Naive B cell (primary cell): ENCODE measurements at places on chromosomes 16 and 17.

DNA sequence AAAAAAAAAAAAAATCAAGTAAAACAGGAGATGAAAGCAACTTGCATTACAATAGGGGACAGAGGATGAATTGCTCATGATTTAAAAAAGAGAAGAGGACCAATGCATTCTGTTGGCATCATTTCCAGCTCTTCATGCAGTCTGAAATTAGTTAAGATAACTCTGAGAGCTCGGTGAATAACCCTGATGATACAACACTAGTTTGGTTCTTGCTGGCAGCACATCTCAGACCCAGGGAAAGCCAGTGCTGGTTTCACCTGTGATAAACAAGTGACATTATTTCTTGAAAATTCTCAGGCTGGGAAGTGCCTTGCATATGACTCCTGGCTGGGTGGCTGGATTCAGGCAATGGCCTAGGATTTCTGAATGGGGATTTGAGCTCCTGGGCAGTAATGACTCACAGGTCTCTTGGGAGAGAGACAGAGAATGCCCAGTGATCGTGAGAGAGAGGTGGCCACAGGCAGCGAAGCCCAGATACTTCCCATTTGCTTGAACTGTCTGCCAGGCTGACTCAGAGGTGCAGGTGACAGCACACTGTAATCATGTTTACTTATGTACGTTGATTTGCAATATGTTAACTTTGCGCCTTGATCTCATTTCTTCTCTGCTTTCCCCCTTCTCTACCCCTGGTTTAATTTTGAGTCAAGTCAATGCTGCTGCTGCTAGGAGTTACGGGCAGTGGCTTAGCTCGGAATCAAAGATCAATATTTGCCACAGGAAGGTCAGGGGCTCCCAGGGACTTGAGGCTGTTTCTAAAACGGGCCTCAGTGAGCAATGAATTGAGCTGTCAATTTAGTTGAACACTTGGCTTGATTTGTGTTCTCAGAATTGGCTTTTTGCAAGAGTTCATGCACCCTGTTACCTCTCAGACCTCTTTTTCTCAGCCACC, 27.1 kb downstream of the ARSG start:
- H3K27me3 ChIP-seq: peaks cover 18% of the 10 kb centered on the region
- peaks cover 21% of the 10 kb centered on the region for H3K4me1 ChIP-seq
- no peak overlapping the region for H3K4me3 ChIP-seq
- H3K36me3 ChIP-seq: peaks cover 20% of the 10 kb centered on the region
- H3K27ac ChIP-seq: peak overlapping the region; percentile 69

DNA sequence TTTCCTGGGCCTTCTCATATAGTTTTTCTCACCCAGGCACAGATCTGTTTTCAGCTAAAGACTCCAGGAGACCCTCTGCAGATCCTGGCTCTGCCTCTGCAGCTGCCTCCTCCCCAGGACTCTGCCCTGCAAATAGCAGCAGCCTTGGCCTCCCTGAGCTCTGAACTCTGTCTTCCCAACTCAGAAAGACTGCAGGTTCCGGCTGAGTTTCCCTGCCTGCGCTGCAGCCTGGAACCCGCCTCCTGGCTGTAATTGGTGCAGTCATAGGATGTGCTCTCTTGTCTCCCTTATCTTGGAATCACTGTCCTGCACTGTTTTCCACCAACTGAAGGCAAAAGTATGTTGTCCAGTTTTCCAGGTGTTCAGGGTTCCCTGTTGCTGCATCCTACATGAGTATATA, 14.3 kb upstream of the DNASE1 start:
- peaks cover 7% of the 10 kb centered on the region for H3K36me3 ChIP-seq
- H3K27ac ChIP-seq: no peak overlapping the region
- no peaks in the 10 kb centered on the region for H3K27me3 ChIP-seq
- no peak overlapping the region for H3K4me3 ChIP-seq
- DNase-seq: no peak

- no peaks in the 10 kb centered on the region for H3K4me1 ChIP-seq
- H3K27ac ChIP-seq: no peak overlapping the region
- H3K4me3 ChIP-seq: no peak overlapping the region
- H3K36me3 ChIP-seq: no peaks in the 10 kb centered on the region
- H3K27me3 ChIP-seq: peaks cover 67% of the 10 kb centered on the region
Measured at GRCh38 chr17:45740553-45741330, 43.4 kb upstream of the CRHR1 start.

DNA sequence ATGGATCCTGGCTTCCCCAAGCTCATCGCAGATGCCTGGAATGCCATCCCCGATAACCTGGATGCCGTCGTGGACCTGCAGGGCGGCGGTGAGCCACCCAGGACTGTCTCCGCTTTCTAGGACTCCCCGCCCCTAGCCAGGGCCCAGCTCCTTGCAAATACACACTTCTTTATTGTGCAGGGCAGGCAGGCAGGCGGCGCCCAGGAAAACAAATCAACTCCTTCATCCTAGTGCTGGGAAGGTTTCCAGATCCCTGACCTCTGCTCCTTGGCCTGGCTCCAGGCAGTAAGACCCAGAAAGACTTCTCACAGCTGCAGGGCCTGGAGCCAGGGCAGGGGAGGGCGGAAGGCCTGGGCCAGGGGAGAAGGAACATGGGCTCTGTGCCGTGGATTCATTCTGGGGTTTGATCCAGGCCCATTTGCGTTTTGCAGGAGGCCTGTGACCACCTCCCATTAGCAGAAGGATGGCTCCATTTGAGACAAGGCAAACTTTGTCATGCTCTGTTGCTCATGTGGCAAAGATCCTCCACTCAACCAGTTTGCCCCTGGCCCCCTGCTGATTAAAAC, 6.0 kb upstream of the LPCAT2 start:
- H3K4me3 ChIP-seq: no peak overlapping the region
- no peaks in the 10 kb centered on the region for H3K36me3 ChIP-seq
- peaks cover 12% of the 10 kb centered on the region for H3K27me3 ChIP-seq
- no peak for DNase-seq
- H3K27ac ChIP-seq: no peak overlapping the region

DNA sequence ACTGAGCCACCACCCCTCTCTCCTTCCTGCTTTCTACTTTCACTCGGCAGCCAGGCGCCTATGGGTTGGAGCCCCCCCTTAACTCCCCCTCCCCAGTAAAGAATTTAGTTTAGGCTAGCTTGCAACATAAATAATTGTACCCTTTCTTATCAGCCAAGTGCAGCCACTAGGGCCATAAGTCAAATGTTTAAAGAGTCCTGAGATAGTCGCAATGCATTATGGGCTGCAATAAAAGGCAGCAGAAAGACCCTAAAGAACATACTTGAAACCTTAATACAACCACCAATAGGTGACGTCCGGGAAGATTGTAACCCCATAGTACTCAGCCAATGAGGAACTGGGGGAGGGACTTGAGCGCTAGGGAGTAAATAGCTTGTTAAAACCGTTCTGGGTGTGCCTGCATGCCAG, 40.5 kb downstream of the C16orf82 start:
- H3K27me3 ChIP-seq: peaks cover under 1% of the 10 kb centered on the region
- H3K36me3 ChIP-seq: no peaks in the 10 kb centered on the region
- DNase-seq: no peak
- no peak overlapping the region for H3K27ac ChIP-seq
- peaks cover 9% of the 10 kb centered on the region for H3K4me1 ChIP-seq

GRCh38 chr17:77686903-77687302, 271.6 kb upstream of the TNRC6C start:
- H3K27me3 ChIP-seq: peaks cover 56% of the 10 kb centered on the region
- no peak overlapping the region for H3K27ac ChIP-seq
- no peaks in the 10 kb centered on the region for H3K36me3 ChIP-seq
- peaks cover 17% of the 10 kb centered on the region for H3K4me1 ChIP-seq
- DNase-seq: no peak

GRCh38 chr16:14289692-14290340, 218.7 kb downstream of the MRTFB start:
- DNase-seq: peak; percentile 18
- peaks cover 16% of the 10 kb centered on the region for H3K4me1 ChIP-seq
- no peaks in the 10 kb centered on the region for H3K27me3 ChIP-seq
- H3K4me3 ChIP-seq: peak overlapping the region; percentile 17

DNA sequence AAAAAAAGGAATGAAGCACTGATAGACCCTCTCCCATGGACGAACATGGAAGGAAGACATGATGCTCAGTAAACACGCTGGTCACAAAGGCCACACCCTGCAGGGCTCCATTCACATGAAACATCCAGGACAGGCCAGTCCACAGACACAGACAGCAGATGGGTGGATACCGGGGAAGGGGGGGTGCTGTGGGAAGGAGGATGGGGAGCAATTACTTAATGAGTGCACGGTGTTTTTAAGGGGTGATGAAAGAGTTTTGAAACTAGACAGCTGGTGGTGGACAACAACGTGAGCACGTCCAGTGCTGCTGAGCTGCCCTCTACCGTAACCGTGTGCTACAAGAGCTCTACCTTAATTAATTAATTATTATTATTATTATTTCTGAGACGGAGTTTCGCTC, 6.0 kb upstream of the SLC16A3 start:
- peaks cover 3% of the 10 kb centered on the region for H3K4me1 ChIP-seq
- no peak for DNase-seq
- peaks cover 8% of the 10 kb centered on the region for H3K27me3 ChIP-seq
- H3K27ac ChIP-seq: no peak overlapping the region

DNA sequence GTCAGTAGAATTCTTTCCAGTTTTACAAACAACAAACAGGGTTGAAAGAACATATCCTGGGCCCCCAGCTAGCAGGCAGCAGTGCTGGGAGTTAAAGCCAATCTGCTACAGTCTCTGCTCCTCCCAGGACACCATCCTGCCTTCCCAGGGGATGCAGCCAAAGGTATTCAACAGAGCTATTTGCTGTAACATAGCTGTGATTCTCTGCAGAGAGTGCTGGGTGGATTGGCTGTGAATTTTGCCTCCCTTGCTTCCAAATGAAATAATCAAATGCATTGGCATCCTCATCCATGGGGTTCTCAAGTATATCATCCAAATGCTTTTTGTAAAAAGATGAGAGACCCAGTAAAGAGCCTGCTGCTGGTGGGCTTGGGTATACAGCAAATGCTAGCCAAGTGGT, 124.3 kb downstream of the NPIPB5 start:
- H3K4me1 ChIP-seq: no peaks in the 10 kb centered on the region
- H3K4me3 ChIP-seq: no peak overlapping the region
- H3K27ac ChIP-seq: no peak overlapping the region
- DNase-seq: no peak
- H3K27me3 ChIP-seq: peaks cover 13% of the 10 kb centered on the region

- no peak for DNase-seq
- H3K36me3 ChIP-seq: no peaks in the 10 kb centered on the region
- H3K4me3 ChIP-seq: no peak overlapping the region
- H3K27ac ChIP-seq: no peak overlapping the region
Measured at GRCh38 chr17:11356371-11356770, 115.4 kb downstream of the SHISA6 start.

DNA sequence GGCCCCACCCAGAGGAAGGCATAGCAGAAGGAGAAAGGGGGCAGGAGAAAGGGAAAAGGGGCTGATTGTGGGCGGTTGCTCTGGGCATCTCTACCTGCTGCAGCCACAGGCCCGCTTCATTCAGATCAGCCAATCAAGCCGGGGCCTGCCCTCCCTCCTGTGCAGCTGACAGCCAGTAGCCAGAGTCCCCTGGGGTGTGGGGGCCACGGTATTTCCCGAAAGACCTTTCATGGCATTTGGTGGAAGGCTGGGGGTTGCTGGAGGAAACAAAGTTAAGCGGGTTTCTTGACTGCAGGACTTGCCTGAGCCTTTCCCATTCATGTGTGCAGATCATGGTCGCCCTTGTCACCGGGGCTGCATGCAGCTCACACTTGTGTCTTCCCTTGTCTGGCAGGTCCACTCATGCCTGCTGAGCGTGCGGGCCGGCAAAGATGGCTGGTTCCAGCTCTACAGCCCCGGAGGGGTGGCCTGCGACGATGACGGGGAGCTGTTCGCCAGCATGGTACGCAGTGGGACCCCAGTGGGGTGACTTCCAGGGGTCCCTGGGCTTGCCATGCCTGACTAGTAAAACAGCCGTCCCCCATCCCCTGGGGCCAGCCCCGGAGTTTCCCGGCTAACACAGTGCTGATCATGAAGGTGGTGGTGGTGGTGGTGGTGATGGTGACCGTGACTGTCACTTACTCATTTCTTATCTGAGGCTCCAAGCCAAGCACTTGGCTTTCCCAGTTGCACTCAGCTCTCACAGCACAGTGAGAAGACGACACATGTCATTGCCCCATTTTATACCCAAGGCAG, 82.7 kb upstream of the PLCG2 start:
- DNase-seq: no peak
- H3K27me3 ChIP-seq: no peaks in the 10 kb centered on the region
- peaks cover 2% of the 10 kb centered on the region for H3K4me1 ChIP-seq
- H3K4me3 ChIP-seq: no peak overlapping the region
- no peak overlapping the region for H3K27ac ChIP-seq

- peak overlapping the region; percentile 42 for H3K4me3 ChIP-seq
- H3K36me3 ChIP-seq: no peaks in the 10 kb centered on the region
- no peak for DNase-seq
- H3K27ac ChIP-seq: no peak overlapping the region
- peaks cover 9% of the 10 kb centered on the region for H3K4me1 ChIP-seq
Measured at GRCh38 chr17:57892820-57893595, 43.2 kb upstream of the MRPS23 start.

DNA sequence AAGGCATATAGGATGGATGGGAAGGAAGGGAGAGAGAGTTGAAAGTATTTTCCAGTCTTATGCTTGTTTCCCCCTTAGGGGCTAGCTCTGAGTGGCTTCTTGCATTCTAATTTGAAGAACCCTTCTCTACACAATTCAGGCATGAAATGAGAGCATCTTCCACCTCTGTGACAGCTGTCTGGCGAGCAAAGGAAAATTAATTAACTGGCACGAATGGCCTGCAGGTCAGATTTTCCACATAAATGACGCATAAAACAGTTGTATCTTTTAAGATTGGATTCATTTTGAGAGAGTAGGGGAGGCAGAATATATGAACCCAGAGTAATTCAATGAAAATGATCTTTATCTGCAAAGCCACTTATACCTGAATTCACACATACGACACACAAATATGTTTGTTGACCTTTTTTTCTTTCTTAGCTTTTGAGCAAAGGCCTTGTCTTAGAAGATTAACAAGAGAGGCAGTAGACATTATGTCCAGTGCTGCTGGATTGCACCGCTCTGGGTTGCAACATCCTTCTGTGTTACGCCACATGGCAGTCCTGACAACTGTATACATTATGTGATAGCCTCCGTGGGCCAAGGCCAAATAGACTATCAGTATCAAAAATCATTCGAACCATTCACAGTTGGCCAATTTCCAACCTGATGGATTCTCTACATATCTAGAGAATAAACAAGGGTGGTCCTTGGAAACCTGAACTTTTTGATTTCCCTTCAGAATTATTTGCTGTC, 173.0 kb upstream of the GOT2 start:
- H3K4me3 ChIP-seq: no peak overlapping the region
- no peaks in the 10 kb centered on the region for H3K36me3 ChIP-seq
- no peaks in the 10 kb centered on the region for H3K4me1 ChIP-seq
- peaks cover 8% of the 10 kb centered on the region for H3K27me3 ChIP-seq
- no peak for DNase-seq

- H3K4me3 ChIP-seq: no peak overlapping the region
- H3K4me1 ChIP-seq: no peaks in the 10 kb centered on the region
- DNase-seq: no peak
- H3K27ac ChIP-seq: no peak overlapping the region
- peaks cover 35% of the 10 kb centered on the region for H3K27me3 ChIP-seq
Measured at GRCh38 chr16:55367301-55367811, 43.4 kb downstream of the IRX6 start.

- no peaks in the 10 kb centered on the region for H3K27me3 ChIP-seq
- H3K4me1 ChIP-seq: peaks cover 5% of the 10 kb centered on the region
- no peak overlapping the region for H3K4me3 ChIP-seq
- H3K27ac ChIP-seq: no peak overlapping the region
- no peaks in the 10 kb centered on the region for H3K36me3 ChIP-seq
- DNase-seq: peak; percentile 58
Measured at GRCh38 chr17:9924735-9925191, 19.7 kb upstream of the RCVRN start.
